ENCODE measurements at places on chromosomes 6 and 20. TPM values are rescaled to one million over a fixed set of nuclear protein-coding genes. Genes with fewer than 3 reads are reported as not detected.

- no peak for DNase-seq
These were observed 45.9 kb downstream of the RIPOR3 start for GRCh38 chr20:50645253-50646068.

SRMS gene
- not detected for total RNA-seq

- no peak for DNase-seq
These were observed 48.4 kb upstream of the TOP1 start for GRCh38 chr20:40980106-40980827.

PAX1 gene
- not detected for total RNA-seq

- peak; percentile 50 for DNase-seq
These were observed 58.7 kb downstream of the VAPB start for GRCh38 chr20:58447511-58448391.

NKX2-4 gene
- not detected for total RNA-seq

DNA sequence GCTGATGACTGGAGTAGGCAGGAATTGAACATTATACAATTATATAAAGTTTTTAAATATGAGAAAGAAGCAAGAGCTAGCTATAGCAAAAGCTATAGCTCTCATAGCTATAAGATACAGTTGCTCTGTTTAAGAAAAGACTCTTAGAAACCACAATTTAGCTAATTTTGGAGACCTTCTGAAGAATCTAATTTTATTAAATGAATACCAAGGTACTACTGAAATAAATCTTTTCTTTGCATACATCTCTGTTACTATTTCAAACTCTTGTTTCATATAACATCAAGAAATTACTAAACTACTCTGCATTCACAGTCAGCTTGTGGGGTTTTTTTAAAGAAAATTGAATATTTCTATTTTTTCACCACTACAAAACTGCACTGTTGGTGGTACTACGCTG lies 568.7 kb upstream of the MARCKS start:
- no peak for DNase-seq

DNA sequence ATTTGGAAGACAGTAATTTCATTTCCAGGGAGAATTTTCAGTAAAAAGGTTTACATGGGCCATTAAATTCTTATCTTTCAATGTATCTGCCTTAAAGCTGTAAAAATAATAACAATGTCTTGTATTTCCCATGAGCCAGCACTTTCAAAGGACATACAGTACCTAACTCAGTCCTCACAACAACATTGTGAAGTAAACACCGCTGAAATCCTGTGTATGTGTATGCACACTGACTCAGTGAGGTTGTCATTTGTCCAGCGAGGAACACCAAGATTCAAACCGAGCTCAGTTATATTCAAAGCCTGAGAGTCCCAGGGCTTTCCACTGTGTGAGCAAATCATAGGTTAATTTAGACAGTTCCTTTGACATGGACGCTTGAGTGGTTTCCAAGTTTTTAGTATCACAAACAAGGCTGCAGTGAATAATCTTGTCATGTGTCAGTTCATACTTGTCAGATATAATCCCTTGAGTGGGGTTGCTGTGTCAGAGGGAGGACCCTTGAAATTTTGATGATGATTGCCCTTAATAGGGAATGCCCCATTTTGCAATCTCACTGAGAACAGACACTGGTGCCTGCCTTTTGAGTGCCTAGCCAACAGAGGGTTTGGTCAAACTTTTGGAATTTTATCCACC lies 50.0 kb upstream of the SLC22A23 start:
- DNase-seq, result no peak

DNA sequence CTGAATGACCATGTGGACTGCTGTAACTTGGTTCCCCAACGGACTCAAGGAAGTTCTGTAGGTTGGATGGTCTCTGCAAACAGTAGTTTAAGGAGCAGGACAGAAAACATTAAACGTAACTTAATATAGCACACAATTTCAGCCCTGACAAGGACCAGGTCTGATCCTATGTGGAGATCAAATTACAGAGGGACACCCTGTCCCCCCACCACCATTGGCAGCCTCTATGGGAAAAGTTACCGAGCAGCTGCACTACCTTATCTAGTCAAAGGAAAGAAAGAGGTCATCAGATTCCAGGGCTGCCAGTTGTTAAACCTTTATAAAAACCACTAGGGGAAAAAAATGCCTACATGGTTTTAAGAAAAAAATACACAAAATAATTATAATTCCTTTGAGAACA lies 191.5 kb upstream of the RSPO3 start:
- DNase-seq, result no peak

GRCh38 chr6:113980937-113981554 lies 10.1 kb upstream of the HDAC2 start:
- DNase-seq, result no peak

DNA sequence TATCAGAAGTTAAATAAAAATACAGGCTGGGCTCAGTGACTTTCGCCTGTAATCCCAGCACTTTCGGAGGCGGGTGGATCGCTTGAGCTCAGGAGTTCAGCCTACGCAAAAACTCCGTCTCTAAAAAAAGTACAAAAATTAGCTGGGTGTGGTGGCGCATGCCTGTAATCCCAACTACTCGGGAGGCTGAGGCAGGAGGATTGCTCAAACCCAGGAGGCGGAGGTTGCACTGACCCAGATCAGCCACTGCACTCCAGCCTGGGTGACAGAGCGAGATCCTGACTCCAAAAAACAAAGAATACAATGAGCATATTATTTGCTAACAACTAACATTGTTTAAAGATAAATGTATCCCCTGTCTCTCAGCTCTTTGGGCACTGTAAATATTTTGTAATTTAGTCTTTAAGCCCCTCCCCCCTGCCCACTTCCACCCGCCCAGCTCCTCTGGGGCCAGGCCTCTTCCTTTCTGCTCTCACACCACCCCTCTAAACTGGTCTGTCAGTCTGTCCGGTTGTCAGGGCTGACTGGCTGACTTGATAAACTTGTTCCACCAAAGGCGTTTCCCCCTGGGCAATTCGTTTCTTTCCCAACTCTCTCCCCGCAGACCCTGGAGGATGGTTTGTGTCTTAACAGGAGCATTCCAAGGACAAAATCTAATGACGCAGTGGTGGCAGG lies 62.4 kb upstream of the QKI start:
- DNase-seq, result no peak

DNA sequence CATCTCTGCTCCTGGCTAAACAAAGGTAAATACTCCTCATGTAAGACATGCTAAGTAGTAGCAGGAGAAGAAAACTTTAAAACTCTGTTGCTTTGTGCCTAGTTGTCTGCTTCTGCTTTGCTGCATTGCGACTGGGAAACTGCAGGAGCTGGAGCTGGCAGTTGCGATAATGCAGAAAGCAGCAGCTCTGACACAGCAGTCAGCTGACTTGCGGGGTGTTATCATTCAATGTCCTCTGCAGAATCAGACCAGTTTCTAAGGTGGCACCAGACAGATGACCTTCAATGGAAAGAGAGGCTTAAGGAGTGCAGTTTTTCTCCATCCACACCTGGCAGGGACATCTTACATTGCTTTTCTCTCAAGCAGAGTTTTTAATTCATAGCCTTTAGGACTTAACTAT lies 69.9 kb upstream of the SOX4 start:
- DNase-seq, result no peak

REPS1 gene
- 59.6 TPM for total RNA-seq

GRCh38 chr20:63530788-63531160 lies 6.4 kb downstream of the PTK6 start:
- DNase-seq, result no peak

IPCEF1 gene
- 8.8 TPM for total RNA-seq

KATNA1 gene
- total RNA-seq, result 19.8 TPM

RCAN2 gene
- 0.74 TPM for total RNA-seq

DNA sequence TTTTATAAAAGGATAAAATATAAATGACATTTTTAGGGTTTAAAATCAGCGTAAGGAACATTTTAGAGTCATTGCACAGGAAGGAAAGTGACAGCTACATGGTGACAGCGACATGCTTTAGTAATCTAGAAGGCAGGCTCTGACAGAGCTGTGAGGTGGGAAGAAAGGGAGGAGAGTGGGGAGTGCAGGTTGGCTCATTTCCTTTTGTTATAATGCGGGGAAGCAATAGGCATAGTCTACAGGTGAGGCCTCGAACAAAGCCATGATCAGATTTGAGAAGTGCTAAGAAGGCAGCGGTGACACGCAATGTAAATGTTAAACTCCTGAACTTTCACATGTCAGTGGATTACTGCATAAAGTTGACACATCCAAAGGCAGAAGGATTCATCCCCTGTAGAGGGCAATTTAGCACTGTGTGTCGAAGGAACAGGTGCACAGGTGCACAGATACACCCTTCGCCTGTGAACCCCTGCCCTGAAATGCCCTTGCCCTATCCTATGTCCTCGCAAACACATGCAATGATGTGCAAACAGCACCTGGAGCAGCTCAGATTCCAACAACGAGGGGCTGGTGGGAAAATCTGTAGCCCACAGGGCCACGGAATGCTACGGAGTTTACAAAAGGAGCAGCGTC lies 32.4 kb upstream of the SMOC2 start:
- DNase-seq, result no peak

RALGAPB gene
- total RNA-seq, result 32.4 TPM

DNA sequence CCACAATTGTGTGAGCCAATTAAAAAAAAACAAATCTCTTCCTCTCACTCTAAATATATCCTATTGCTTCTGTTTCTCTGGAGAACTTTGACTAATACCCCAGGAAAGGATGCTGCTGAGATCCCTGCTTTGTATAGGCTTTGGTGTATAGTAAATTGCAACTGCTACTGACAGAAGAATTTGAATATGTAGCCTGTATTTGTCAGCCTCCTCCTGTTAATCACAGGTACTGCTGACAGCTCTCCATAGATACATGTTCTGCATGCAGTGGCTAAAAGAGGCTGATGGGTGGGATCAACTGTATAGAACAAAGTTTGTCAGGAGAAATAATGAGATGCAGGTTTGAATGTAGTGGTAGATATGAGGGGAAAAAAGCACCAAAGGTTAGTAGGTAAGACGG lies 95.0 kb downstream of the ARHGAP18 start:
- DNase-seq, result no peak

VGLL2 gene
- total RNA-seq, result not detected

DNA sequence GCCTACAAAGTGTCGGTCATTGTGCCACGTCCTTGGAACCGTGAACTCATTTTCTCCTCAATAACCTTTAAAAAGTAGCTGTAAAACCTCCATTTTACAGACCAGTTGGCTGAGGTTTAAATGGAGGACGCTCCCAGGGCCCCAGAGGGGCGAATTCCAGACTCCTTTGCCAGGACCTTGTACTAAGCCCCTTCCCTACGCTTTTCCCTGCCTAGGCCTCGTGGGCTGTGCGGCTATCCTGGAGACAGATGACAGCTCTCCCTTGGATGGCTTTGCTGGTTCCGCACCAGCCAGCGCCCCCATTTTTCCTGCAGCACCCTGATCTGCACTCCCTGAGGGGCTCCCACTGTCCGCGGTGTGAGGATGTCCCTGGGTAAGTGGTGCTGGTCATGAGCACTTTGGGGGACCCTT lies 12.1 kb upstream of the SNHG17 start:
- no peak for DNase-seq

GRCh38 chr20:20971810-20972209 lies 134.3 kb downstream of the LINC00237 start:
- DNase-seq, result no peak

DNA sequence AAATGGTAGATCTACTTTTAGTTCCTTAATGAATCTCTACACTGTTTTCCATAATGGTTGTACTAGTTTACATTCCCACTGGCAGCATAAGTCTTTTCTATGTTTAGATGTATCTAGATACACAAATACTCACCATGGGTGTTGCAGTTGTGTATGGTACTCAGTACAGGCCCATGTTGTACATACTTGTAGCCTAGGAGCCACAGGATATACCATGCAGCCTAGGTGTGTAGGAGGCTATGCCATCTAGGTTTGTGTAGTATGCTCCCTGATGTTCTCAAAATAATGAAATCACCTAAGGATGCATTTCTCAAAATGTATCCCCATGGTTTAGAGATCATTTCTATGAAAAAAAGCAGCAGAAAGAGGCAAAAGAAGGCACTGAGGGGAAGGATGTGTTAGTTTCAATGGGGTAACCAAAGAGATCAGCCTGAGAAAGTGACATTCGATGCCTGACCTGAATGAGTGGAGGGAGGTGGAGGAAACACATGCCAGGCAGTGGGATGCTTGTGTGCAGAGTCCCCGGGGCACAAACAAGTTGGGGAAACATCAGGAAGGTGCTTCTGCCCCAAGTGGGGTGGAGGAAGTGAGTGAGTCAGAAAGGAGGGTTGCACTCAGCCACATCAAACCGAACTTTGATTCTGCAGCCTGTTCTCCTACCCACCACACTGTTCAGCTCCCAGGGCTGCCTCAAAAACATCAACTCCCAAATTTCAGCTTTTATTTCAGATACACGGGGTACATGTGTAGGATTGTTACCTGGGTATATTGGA lies 191.2 kb downstream of the ZNF217 start:
- DNase-seq, result peak; percentile 21

GRCh38 chr6:159376516-159377158 lies 207.4 kb downstream of the FNDC1 start:
- DNase-seq, result no peak

CTNNBL1 gene
- 68.9 TPM for total RNA-seq

GRCh38 chr6:105317607-105318533 lies 85.0 kb downstream of the PREP start:
- no peak for DNase-seq

DNA sequence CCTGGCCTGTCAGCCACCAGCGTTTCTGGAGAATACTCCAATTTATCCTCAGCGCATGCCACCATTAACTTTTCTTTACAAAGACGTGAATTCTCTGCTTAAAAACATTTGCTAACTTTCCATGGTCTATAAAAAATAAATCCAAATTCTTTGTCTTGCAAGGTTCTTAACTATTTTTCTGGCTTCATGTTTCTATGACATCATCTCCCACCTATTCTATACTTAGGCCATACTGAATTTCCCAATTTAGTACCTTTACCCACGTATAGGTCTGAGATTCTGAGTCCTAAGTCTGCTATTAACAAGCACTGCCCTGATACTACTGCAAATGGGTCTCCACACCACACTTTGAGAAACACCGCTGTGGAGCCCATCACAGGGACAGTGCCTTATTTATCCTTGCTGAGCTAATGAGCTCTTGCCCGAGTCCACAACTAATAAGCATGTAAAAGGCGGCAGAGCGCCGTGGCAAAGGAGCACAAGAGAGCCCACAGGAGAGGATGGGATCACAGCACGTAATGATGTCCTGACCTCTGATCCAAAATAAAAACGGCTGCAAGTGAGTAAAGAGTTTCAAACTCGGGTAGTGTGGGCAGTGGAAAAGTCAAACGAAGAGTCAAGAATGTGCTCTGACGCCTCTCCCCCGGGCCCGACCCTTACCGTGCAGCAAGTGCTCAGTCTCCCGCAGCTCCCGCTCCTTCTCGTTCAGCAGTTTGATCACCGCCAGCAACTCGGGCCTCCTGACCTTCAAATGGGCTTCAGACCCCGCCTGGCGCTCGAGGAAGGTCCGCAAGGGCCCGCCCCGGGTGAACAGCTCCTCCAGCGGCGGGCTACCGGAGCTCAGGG lies 519 bp downstream of the MTRF1L start:
- no peak for DNase-seq

ANKRD6 gene
- 5.8 TPM for total RNA-seq

Data from activated naive CD4-positive, alpha-beta T cell treated with anti-CD3 and anti-CD28 coated beads, Interleukin-2, amount 50 U/mL, for 72 hours (primary cell).